ENCODE measurements at places on chromosomes 7 and 10.

DNA sequence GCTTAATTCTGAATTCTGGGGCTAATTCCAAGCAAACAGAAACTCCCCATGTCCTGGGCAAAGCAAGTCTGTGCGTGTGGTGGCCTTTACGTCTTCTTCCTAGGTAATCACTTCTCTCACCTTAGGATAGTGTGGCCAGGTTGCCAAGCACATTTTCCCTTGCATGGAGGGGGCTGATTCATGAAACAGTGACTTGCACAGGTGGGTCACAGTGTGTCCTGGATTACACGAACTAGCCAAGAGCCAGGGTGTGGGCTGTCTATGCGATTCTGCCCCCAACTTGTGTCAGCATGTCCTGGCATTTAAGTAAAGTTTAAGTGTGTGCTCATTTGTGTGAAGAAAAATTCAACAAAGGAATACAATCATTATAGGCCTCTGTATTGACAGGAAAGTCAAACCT is 18.5 kb upstream of the SEM1 start:
- DNase-seq: no peak

GRCh38 chr7:2157473-2158279 is 75.1 kb downstream of the MAD1L1 start:
- peak; percentile 51 for DNase-seq

DNA sequence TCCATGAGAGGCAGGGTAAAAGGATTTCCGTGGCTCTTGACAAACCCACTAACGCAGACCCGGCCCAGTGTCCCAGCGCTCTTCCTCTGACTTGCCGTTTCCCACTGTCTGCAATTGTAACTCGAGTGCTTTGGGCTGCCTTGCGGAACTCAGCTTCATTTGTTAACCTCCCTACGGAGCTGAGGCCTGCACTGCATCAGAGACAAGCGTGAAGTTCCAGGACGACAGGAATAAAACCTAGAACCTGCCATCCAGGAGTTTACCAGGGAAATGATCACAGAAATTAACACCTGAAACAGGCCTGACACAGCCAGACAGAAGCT is 76.2 kb downstream of the SFMBT2 start:
- DNase-seq: no peak

DNA sequence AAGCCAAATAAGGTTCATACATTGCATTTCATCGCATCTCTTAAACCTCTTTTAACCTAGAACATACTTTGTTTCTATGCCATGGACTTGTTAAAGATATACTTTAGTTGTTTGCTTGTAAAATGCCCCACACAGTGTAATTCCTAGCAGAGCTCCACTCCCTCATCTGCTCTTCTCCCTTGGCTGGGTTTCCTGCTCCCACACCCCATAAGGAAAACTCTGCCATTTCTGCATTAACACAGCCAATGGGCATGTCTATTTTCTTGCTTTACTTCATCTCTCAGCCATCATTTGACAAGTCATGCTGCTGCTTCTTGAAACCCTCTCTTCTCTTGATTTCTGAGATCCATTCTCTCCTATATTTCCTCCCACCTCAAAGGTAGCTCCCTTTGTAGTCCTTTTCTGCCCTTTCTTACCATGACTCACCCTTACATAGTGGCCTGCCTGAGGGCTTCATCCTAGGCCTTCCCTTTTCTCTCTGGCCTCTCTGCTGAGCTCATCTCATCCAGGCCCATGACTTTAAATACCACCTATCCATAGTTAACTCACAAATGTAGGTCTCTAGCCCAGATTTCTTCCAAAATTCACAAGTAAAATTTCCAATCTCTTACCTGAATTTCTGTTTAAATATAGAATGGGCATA is 471.4 kb downstream of the ADRA2A start:
- no peak for DNase-seq

- peak; percentile 92 for DNase-seq
Measured at GRCh38 chr10:72133517-72133916, 45.2 kb upstream of the SPOCK2 start.

GRCh38 chr7:37198906-37199485 is 249.7 kb downstream of the ELMO1 start:
- peak; percentile 50 for DNase-seq

DNA sequence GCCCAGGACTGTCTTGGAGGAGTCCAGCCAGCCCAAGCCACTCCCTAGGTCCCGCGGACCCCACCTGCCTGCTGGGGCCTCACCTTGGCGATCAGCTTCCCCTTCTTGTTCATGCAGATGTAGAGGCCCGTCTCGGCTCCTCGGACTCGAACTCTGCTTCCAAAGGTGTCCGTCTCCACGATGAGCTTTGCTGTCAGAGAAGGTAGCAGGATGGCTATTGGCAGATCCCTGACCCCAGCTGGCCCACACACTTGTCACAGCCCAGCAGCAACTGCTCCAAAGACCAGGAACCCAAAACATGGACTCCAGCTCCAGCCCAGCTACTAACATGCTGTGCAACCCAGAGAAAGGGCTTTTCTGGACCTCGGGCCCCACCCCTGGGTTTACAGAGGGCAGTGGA is 4.5 kb downstream of the FGF8 start:
- no peak for DNase-seq

DNA sequence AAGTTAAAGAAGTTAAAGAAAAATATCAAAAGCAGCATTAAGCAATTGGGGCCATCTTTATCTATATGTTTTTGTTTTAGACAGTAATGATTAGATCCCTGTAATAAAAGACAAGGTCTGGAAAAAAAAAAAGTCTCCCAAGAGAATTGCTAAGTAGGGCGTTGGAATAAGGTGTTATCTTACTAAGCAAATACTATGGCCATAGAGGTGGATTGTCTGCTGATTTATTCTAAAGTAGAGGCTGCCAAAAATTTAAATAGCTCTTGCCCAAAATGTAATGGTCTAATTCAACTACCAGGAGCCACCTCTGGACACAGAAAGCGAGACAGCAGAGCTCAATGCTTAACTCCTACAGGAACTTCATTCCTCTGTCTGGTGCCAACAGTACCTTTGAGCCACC is 71.6 kb downstream of the HERPUD2 start:
- no peak for DNase-seq

- peak; percentile 20 for DNase-seq
Measured at GRCh38 chr10:63720072-63720537, 198.9 kb downstream of the REEP3 start.

DNA sequence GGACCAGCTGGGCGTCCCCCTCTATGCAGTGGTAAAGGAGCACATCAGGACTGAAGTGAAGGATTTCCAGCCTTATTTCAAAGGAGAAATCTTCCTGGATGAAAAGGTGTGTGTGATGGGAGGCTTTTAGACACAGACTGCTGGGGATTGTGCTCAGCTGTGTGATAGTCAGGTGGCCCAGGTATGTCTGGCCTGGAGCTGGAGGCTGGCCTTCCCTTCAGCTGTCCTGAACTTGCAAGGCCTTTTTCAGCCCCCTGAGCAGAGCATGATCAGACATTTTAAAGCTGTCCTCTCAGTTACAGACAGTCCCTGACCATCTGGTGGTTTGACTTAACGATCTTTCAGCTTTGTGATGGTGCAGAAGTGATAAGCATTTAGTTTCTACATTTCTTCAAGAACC is 17.6 kb downstream of the PRXL2A start:
- no peak for DNase-seq

Measured in MV-4-11 (cell line).